ENCODE measurements at places on chromosomes 4 and X.
A peak's percentile ranks its signal among the peaks of the same experiment; 100 is the strongest.

DNA sequence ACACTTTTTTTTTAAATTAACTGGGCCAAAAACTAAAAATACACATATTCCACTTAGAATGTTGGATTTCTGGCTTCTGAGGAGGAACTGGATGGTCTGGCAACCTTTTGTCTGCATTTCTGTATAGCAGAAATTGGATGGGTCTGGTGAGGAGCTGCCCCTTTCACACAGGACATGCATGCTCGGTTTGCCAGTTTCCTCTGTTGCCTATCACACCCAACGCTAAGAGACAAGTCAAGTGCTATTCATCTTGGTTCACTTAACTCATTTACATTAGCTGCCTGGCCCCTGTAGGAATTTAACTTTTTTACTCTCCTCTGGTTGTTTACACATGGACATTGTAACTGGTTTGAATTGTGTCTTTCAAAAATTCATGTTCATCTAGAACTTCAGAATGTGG, 195.7 kb downstream of the PACRGL start:
- DNase-seq, result no peak

- peak; percentile 61 for DNase-seq
Observed at GRCh38 chr4:38154252-38154651, 194.1 kb downstream of the PTTG2 start.

GRCh38 chrX:23737413-23737812, 5.7 kb downstream of the ACOT9 start:
- no peak for DNase-seq

GRCh38 chrX:54359408-54359807, 1.6 kb upstream of the WNK3 start:
- DNase-seq, result no peak

- DNase-seq, result no peak
Observed at GRCh38 chrX:148567229-148567628, 66.8 kb downstream of the AFF2 start.

DNA sequence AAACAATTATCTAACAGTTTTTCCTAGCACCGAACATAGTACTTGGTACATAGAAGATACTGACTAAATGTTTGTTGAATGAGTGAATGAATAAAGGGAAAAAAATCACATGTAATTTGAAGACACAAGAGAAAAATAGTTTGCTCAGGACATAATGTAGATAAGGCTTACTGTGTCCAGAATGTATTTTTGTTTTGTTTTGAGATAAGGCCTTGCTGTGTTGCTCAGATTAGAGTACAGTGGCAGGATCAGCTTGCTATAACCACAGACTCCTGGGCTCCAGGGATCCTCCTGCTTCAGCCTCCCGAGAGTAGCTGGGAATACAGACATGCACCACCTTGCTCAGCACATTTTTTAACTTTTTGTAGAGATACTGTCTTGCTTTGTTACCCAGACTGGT, 6.5 kb downstream of the FAM199X start:
- no peak for DNase-seq

DNA sequence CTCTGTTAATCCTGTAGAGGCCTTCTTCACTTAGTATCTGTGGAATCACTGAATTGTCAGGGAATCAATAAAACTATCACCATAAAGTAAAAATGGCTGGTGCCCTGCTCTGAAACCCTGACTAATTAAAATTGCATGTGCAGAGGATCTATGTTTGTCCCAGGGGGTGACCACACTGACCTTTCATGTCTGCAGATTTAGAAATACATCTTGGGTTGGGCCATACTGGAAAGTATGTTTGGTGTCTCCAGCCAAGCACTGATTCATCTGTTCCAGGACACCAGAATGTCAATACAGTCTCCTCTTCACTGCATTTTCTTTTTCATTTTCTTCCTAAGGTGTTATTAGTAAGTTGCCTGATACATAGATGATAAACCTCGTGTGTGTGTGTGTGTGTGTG, 490.9 kb upstream of the INTU start:
- peak; percentile 72 for DNase-seq

DNA sequence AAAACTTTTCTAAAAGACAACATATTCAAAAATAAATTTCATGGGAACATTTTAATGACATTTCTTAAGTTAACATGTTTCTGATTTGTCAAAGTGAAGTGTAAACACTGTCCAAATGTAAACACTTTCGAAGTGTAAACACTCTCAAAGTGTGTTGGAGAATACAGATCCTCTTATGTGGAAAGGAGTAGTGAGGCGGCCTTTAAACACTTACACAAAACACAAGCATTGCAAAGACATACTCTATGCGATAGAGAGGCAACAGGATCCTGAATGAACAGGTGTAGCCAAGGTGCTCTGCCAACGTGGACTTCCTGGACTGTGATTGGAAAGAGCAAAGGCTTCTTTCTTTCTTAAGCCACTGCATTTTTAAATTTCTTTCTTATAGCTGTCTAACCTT, 62.7 kb upstream of the PGM2 start:
- DNase-seq, result no peak

DNA sequence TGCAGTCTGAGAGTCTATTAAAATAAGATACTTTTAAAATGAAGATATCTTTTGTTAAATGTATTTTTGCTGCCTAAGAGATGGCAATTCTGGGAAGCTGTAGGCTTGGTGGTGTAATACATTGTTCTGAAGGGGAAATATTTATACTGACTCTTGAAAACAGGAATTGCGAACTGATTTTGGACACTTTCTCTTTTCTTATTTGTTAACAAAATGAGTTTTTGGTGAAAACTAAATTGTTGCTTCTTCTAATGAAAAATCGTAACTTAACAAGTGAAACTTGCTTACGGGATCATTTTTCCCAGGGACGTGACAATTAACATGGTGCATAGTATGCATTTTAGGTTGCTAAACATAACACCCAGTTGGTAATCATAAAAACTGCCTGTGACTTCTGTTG, 71.0 kb downstream of the RAPGEF2 start:
- no peak for DNase-seq

DNA sequence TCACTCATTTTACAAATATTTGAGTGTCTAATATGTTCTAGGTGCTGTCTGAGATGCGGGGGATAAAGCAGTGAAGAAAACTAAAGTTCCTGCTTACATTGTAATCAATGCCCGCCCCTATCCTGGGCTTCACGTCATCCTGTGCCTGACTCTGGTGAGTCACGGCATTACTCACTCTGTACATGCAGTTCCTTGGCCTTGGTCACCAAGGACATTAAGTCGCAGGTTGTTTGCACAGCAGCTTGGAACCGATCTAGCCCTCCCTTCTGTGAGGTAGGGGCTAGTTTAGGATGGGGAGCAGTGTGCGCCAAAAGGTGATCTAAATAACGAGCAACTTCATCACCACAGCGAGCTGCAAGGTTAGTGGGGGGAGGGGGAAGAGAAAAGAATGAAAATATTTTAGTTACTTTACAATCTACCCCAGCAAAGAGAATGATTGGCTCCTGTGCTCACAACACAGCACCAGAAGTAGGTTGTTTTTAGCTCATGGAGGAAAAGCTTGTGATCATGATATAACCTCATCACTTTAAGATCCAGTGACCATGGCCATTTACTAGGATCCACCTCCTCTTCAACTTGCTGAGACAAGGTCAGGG, 48.0 kb upstream of the HDAC8 start:
- no peak for DNase-seq

DNA sequence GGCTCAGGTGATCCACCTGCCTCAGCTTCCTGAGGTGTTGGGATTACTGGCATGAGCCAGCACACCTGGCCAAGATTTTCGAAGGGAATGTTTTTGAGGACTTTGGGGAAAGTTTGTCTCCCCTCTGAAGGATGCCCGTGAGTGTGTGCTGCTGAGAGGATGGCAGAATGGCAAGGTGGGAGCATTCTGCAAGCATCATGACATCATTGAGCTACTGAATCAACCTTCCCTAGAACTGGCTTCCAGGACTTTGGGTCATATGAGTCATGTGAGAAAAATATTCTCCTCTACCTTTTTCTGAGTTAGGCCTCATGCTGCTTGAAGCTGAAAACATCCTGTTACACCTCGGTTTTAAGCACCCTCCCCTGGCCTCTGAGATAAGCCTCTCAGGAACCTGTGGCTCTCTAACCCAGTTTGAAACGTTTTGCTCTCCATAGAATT, 31.0 kb downstream of the TMEM131L start:
- DNase-seq, result no peak

DNA sequence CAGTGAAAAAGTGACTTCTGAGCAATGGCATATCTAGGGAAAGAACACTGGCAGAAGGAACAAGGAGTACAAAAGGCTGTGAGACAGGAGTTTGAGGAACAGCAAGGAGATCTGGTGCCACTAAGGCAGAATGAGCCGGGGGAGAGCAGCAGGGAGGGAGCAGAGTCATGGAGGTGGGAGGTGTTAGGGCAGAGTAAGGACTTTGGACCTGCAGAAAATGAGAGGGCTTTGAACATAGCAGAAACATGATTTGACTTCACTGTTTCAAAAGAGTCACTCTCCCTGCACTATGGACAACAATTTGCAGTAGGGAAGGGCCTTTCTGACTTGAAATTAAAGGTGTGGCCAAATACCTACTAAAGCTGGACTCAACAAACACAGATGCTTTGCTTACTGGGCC, 356.2 kb downstream of the ADGRL3 start:
- no peak for DNase-seq

GRCh38 chrX:113728937-113729336, 854.9 kb upstream of the HTR2C start:
- no peak for DNase-seq

GRCh38 chr4:1726146-1726934, 5.0 kb downstream of the TACC3 start:
- peak; percentile 89 for DNase-seq

DNA sequence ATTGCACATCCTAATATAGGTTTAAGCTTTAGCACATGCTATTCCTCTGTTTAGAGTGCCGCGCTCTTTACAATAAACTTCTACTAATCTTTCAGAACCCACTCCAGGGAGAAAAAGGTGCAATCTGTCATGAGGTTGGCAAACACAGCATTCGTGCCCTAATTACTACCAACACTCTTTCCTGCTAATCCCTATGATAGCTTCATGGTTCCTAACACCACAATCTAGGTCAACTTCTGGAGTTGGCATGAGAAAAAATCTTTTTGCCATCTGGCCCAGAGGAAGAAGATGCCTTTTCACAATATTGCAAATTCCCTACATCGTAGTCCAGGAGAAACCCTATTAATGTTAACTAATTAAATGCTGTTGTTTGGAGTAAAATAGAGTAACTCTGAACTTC, 39.6 kb downstream of the TMA16 start:
- DNase-seq, result no peak

- DNase-seq, result no peak
Observed at GRCh38 chrX:40501164-40501855, 79.5 kb upstream of the ATP6AP2 start.

GRCh38 chr4:7647600-7648543, 213.1 kb upstream of the PSAPL1 start:
- DNase-seq, result no peak

- no peak for DNase-seq
Observed at GRCh38 chrX:100994352-100995281, 25.1 kb downstream of the ARL13A start.

DNA sequence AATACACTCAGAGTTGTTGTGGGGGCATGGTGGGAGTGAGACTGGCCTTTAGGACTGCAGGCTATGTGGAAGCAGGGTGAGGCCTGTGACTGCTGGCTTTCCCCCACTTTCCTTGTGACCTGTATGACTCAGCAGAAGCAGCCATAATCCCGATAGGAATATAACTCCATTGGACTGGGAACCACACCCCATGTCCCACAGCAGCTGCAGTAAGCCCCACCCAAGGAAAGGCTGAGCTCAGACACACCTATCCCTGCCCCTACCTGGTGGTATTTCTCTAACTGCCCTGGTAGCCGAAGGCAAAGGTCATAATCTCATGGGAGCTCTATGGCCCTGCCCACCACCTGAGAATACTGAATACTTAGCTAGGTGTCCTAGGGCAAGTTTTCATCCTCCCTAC, 169.3 kb downstream of the GC start:
- no peak for DNase-seq

DNA sequence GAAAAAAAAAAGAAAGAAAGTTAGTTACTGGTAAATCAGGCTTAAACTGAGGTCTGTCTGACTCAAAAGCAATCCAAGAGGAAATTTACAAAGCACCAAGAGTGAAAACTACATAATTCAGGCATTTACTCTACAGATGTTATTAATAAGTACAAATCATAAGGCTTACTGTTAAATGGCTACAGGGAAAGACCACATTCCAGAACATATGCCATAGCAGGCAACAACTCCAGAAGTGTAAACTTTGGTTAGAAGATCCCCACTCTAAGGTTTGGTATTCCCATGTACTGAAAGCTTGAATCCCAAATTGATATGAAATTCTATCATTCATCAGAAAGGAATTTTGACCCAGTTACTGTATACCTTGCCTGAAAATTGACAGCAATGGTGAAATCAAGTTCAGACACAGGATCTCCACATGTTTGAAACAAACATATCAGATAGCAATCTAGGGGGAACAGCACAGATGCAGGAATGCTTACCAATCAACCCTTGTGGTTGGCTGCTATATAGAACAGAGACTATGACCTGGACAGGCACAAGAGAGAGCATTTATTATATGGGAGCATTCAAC, 6.6 kb downstream of the USP26 start:
- DNase-seq, result no peak

DNA sequence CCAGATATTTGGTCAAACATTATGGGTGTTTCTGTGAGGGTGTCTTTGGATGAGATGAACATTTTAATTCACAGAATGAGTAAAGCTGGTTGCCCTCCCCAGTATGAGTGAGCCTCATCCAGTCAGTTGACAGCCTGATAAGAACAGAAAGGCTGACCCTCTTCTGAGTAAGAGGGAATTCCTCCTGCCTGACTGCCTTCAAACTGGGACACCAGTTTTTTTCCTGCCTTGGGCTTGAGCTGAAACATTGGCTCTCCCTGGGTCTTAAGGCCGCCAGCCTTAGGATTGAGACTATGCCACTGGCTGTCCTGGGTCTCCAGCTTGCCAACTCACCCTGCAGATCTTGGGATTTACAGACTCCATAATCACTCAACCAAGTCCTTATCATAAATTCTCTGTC, 14.5 kb upstream of the MAML3 start:
- DNase-seq, result no peak

DNA sequence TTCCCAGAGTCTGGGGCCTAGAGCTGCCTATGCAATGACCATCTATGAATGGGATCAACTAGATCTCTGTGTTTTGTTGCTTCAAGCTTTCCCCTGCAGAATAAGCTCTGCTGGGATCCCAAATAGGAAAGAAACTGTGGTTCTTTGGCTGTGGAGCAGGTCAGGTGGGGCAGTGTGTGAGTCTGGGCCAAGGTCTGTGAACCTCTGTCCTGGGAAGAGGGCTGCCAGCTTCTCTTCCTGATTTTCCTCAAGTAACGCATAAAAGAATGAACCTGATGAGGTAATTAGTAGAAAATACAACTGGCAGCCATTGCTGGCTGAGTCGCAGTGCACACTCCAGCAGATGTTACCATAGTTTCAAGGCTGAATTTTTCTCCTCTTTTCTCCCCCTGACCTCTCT, 4.6 kb upstream of the PIN4 start:
- peak; percentile 51 for DNase-seq

Measured in muscle of leg (tissue), 16 donors.